Mesendoderm (in vitro differentiated cells): ENCODE measurements at places on chromosomes 7 and 10.

- peak; percentile 14 for DNase-seq
Observed at GRCh38 chr10:50988792-50989191, 85.5 kb upstream of the PRKG1 start.

DNA sequence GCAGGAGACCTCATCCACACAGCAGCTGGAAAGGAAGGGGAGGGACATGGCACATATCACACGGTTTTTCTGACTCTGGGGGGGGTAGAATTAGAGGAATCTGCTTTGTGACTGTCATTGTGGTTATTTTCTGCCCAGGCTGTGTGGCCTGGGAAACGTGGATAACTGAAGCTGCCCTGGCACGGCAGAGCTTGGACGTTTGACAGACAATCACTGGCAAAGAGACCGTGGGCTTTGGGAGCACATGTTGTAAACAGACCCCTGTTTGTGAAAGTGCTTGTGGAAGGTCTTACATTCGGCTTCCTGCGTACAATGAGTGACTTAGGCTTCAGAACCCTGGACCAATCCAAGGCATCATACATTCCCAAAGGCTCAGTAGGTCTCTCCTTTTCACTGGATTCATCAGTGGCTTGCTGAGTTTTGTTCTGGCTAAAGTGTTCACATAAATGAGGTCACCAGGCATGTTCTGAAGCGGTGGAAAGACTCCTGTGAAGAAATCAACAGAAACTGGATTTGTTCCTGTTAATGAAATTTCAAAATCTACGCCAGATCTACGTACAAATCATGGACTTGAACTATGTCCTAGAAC is 188.2 kb downstream of the TEX36 start:
- DNase-seq, result no peak

DNA sequence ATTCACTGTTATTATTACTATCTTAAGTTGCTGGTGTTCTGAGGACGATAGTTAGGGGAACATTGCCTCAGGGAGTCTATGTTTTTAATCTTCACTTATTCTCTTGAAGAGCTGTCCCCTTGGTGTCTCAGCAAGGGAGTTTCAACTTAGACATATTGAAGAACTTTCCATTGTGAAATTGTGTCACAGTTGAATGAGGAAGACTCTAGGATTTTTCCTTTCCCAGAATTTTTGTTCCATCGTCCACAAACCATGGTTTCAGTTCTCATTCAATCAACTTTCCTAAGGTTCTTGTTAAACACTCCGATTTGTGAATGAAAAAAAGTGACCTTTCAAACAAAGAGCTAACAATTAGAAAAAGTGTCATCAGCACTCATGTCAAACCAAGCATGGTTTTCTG is 128.3 kb downstream of the GATA3 start:
- DNase-seq, result no peak

GRCh38 chr10:21020545-21020944 is 123.4 kb upstream of the NEBL start:
- peak; percentile 64 for DNase-seq

DNA sequence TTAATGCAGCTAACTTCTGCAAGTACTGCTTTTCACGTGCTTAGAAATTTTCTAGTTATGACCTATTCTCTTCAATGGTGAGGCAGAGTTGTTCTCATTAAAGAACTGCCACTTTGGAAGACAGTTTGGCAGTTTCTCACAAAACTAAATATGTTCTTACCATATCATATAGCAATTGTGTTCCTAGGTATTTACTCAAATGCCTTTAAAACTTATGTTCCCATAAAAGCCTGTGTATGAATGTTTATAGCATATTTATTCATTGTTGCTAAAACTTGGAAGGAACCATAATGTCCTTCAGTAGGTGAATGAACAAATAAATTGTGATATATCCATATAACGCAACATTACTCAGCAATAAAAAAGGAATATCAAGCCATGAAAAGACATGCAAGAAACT is 555.1 kb upstream of the POT1 start:
- no peak for DNase-seq

- no peak for DNase-seq
Observed at GRCh38 chr10:30389543-30389942, 40.5 kb upstream of the MTPAP start.

- DNase-seq, result no peak
Observed at GRCh38 chr10:35372329-35372728, 36.0 kb downstream of the CCNY start.

GRCh38 chr10:115141254-115141653 is 48.1 kb downstream of the ATRNL1 start:
- no peak for DNase-seq

GRCh38 chr7:130554481-130554880 is 62.6 kb downstream of the MEST start:
- no peak for DNase-seq

DNA sequence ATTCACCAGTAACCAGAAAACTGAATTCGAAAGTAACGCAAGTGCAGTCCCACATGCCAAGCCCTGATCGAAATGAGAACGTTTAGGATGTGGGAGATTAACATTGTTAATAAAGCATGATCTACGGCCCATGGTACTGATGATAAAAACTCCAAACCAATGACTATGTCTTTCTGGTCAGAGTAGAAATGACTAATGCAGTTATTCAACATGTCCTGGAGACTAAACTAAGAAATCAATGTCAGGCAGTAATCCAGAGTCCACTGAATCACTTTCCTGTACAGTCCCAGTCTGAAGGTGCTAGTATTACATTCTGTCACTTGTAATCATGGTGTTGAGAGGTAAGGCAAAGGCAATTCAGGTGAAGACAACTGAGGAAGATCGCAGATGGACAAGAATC is 14.4 kb downstream of the NPSR1 start:
- DNase-seq, result no peak
